ENCODE measurements at places on chromosomes 11 and 22. TPM values are rescaled to one million over a fixed set of nuclear protein-coding genes. Genes with fewer than 3 reads are reported as not detected.

GAS2 gene
- 13.0 TPM for total RNA-seq

C11orf71 gene
- 12.3 TPM for total RNA-seq

TPH1 gene
- total RNA-seq = 0.47 TPM

TCN2 gene
- 39.7 TPM for total RNA-seq

FJX1 gene
- total RNA-seq = 16.4 TPM

NAV2 gene
- total RNA-seq = 43.0 TPM

TNNI2 gene
- 526 TPM for total RNA-seq

DRICH1 gene
- total RNA-seq = 1.2 TPM

MIOX gene
- 5.4 TPM for total RNA-seq

OR51B4 gene
- total RNA-seq = 1.5 TPM

HOATZ gene
- total RNA-seq = not detected

MGAT3 gene
- total RNA-seq = 13.0 TPM

PLEKHA7 gene
- total RNA-seq = 38.4 TPM

DGCR6 gene
- 6.4 TPM for total RNA-seq

MS4A15 gene
- total RNA-seq = not detected

SCN2B gene
- total RNA-seq = 3.2 TPM

CASP12 gene
- total RNA-seq = 0.23 TPM

EMID1 gene
- total RNA-seq = 58.3 TPM

BTBD18 gene
- not detected for total RNA-seq

FXYD6 gene
- 54.7 TPM for total RNA-seq

MS4A7 gene
- total RNA-seq = 13.0 TPM

DNAJB7 gene
- total RNA-seq = not detected

F2 gene
- total RNA-seq = 0.35 TPM

CREB3L1 gene
- 11.7 TPM for total RNA-seq

P2RX3 gene
- 2.0 TPM for total RNA-seq

SLC22A12 gene
- total RNA-seq = 4.6 TPM

WT1 gene
- total RNA-seq = 63.9 TPM

PRR33 gene
- total RNA-seq = 1.3 TPM

PHLDA2 gene
- total RNA-seq = 6.2 TPM

KRTAP5-5 gene
- not detected for total RNA-seq

NRXN2 gene
- total RNA-seq = 33.2 TPM

SEC14L6 gene
- total RNA-seq = 6.5 TPM

LRRC10B gene
- 3.4 TPM for total RNA-seq

GLYATL2 gene
- total RNA-seq = 0.82 TPM

ARHGAP20 gene
- 4.0 TPM for total RNA-seq

GSTT2 gene
- not detected for total RNA-seq

POLD3 gene
- 19.8 TPM for total RNA-seq

OR6T1 gene
- total RNA-seq = not detected

ROM1 gene
- total RNA-seq = 1.6 TPM

NELL1 gene
- total RNA-seq = 6.0 TPM

THOC5 gene
- 30.5 TPM for total RNA-seq

HTR3A gene
- 0.18 TPM for total RNA-seq

SEPTIN3 gene
- 1.5 TPM for total RNA-seq

TYR gene
- total RNA-seq = not detected

SCGB1A1 gene
- not detected for total RNA-seq

PAMR1 gene
- 18.7 TPM for total RNA-seq

MISFA gene
- total RNA-seq = 6.1 TPM

A4GALT gene
- 22.6 TPM for total RNA-seq

FZD4 gene
- total RNA-seq = 85.4 TPM

Data from metanephros (tissue), 2 donors.